Muscle of arm (tissue), 14 donors: ENCODE measurements at places on chromosomes 11 and 22. TPM values are rescaled to one million over a fixed set of nuclear protein-coding genes. Genes with fewer than 3 reads are reported as not detected.

Gene MS4A6A
- 22.4 TPM for polyA plus RNA-seq

Gene KRTAP5-8
- not detected for polyA plus RNA-seq

Gene SMC1B
- 0.13 TPM for polyA plus RNA-seq

Gene SEC14L2
- 1.7 TPM for polyA plus RNA-seq

Gene DERL3
- polyA plus RNA-seq = 1.3 TPM

Gene TPBGL
- 0.36 TPM for polyA plus RNA-seq

Gene OVOL1
- polyA plus RNA-seq = 1.2 TPM

Gene ANKK1
- polyA plus RNA-seq = 0.14 TPM

Gene DMC1
- polyA plus RNA-seq = 3.5 TPM

Gene OR56B4
- not detected for polyA plus RNA-seq

Gene SLC22A12
- not detected for polyA plus RNA-seq

Gene MMP11
- polyA plus RNA-seq = 5.7 TPM

Gene OR5B21
- not detected for polyA plus RNA-seq

Gene PIH1D2
- polyA plus RNA-seq = 2.7 TPM

Gene SLC35F2
- 8.3 TPM for polyA plus RNA-seq

Gene MAPK8IP2
- 0.56 TPM for polyA plus RNA-seq

Gene FGF4
- polyA plus RNA-seq = 3.7 TPM

Gene TMEM191C
- 0.76 TPM for polyA plus RNA-seq

Gene RFPL3
- polyA plus RNA-seq = not detected

Gene PGA5
- not detected for polyA plus RNA-seq

Gene KRTAP5-10
- not detected for polyA plus RNA-seq
